ENCODE measurements at places on chromosomes 4 and X.

DNA sequence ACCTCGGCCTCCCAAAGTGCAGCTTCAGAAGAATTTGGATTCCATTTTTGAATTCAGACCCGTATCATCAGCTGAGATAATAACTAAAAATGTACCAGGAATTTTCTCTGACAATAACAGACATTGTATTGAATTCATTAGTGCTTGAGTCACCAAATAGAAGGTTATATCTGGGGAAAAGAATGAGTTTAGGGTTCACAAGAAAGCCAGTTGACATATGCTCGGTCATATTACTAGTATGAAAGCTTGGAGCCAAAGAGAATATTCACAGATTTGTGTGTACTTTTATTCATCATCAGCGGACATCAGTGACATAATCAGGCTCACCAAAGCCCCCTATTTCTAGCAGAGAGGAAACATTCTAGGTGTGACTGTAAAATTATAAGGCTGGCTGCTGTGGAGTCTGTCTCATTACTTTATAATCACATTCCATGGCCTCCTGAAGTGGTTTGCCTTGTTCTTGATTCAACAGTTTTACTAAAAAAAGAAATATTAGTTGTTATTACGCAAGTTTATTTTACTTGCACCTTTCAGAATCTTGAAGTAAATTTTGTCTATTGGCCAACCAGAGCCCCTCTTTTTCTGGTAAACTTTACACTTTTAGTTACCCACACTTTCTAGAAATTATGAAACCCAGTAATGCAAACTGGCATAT lies 14.6 kb upstream of the DCTD start:
- no peak overlapping the region for H3K27ac ChIP-seq
- DNase-seq: no peak
- no peaks in the 10 kb centered on the region for H3K4me1 ChIP-seq

GRCh38 chr4:26298198-26298947 lies 22.4 kb upstream of the RBPJ start:
- H3K27me3 ChIP-seq: no peaks in the 10 kb centered on the region
- H3K27ac ChIP-seq: no peak overlapping the region
- H3K4me1 ChIP-seq: peaks cover 2% of the 10 kb centered on the region
- no peaks in the 10 kb centered on the region for H3K36me3 ChIP-seq

DNA sequence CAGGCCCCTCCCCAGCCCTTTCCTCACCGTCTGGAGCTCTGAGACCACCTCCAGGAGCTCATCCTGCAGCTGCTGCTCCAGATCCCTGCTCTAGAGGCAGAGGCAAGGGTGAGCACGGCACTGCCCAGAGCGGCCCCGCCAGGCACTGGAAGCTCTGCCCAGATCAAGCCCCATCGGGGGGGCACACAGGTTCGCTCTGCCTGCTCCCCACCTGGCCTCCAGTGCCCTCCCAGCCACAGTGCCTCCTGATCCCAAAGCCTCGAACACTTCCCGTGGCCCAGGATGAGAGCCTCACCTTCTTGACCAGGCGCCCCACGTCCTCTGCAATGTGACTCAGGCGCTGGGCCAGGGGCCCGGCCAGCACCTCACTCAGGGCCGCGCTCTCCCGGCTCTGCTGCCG lies 5.0 kb downstream of the ARHGAP4 start:
- no peaks in the 10 kb centered on the region for H3K36me3 ChIP-seq
- H3K4me3 ChIP-seq: no peak overlapping the region
- DNase-seq: no peak
- peaks cover 4% of the 10 kb centered on the region for H3K4me1 ChIP-seq
- H3K27ac ChIP-seq: no peak overlapping the region

GRCh38 chr4:100169491-100170485 lies 20.5 kb downstream of the DDIT4L start:
- no peaks in the 10 kb centered on the region for H3K36me3 ChIP-seq
- no peaks in the 10 kb centered on the region for H3K4me1 ChIP-seq
- H3K27ac ChIP-seq: no peak overlapping the region
- no peak for DNase-seq
- no peaks in the 10 kb centered on the region for H3K27me3 ChIP-seq
- H3K4me3 ChIP-seq: no peak overlapping the region

- H3K27me3 ChIP-seq: no peaks in the 10 kb centered on the region
- DNase-seq: no peak
- peaks cover 10% of the 10 kb centered on the region for H3K4me1 ChIP-seq
- no peaks in the 10 kb centered on the region for H3K36me3 ChIP-seq
- no peak overlapping the region for H3K4me3 ChIP-seq
Measured at GRCh38 chr4:2487632-2488031, 18.7 kb downstream of the RNF4 start.

GRCh38 chr4:120082251-120082650 lies 15.6 kb upstream of the MAD2L1 start:
- no peaks in the 10 kb centered on the region for H3K36me3 ChIP-seq
- no peaks in the 10 kb centered on the region for H3K4me1 ChIP-seq
- H3K27ac ChIP-seq: no peak overlapping the region

DNA sequence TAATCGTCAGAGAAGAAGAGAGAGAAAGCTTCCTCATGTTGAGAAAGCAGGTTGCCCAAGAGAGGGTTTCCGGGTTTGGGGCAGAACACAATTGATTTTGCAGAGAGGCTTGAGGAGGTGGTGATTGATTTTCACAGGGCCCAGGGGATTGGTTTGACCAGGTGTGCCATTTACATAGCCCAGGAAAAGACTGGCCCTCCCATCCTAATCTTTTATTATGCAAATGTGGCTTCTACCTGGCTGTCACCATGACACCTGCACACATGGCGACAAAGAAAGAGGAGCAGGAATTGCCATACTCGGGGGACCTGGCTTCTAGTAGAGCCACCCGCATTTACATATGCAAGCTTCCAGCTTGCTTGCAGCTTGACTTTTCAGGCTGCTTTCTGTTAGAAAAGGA lies 405.3 kb downstream of the PPP4R3C start:
- H3K36me3 ChIP-seq: no peaks in the 10 kb centered on the region
- no peak overlapping the region for H3K4me3 ChIP-seq
- H3K27me3 ChIP-seq: no peaks in the 10 kb centered on the region
- no peak overlapping the region for H3K27ac ChIP-seq

GRCh38 chrX:47991263-47992094 lies 12.3 kb downstream of the ZNF182 start:
- H3K36me3 ChIP-seq: no peaks in the 10 kb centered on the region
- H3K4me1 ChIP-seq: no peaks in the 10 kb centered on the region
- H3K27ac ChIP-seq: no peak overlapping the region
- H3K4me3 ChIP-seq: no peak overlapping the region
- no peak for DNase-seq

Data from ovary (tissue), 10 donors.